ENCODE measurements at places on chromosomes 6 and 20.

GRCh38 chr20:11891077-11891775 is 26.5 kb upstream of the BTBD3 start:
- no peak for DNase-seq

DNA sequence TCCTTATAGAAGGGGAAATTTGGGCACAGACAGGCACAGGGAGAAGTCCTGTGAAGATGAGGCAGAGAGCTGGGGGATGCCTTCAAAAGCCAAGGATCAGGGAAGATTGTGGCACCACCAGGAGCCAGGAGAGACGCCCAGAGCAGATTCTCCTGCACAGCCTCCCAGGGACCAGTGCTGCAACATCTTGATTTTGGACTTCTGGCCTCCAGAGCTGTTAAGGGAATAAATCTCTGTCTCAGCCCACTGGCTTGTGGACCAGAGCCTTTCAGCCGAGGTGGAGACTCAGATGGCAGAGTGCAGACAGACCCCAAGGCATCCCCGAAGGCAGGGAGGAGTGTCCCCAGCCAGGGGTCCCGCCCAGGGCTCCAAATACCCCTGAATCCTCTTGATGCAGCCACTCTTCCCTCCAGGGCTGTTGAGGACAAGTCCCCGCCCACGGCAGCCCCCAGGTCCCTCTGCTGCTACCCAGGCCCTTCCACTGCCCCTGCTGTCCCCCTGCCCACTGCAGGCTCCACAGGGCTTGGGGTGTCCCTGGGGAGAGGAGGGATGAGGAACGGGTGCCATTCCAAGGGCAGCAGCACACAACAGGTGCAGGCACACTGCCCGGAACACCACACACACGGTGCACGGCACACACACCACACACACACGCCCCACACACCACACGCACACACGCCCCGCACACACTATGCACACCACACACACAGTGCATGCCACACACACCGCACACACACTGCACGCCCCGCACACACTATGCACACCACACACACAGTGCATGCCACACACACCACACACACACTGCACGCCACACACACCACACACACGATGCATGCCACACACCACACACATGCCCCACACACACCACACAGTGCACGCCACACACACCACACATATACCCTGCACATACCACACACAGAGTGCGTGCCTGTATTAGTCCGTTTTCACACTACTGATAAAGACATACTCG is 311.4 kb downstream of the TAF4 start:
- DNase-seq = no peak

DNA sequence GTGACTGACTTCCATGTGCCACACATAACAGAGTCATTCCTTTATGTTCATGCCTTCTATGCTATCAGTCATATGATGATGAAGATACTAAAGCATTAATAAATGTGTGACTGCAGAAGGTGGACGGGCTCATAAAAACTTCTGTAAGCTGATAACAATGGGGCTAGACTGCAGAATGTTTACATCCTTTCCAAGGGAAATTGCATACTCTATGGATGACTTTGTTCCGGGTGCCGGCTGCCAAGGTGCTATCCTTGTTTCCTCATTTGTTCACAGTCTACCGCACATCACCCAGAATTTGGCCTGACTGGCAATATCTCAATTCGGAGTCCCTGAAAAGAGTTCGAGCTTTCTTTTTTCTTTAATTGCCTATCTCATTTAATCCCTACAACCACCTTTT is 85.0 kb downstream of the HUS1B start:
- DNase-seq = no peak

GRCh38 chr20:47785311-47785853 is at the start of gene SULF2:
Gene SULF2 (minus strand): TSS chr20:47785481. CDS start chr20:47757363, 28,118 bp downstream.
- DNase-seq = no peak

GRCh38 chr20:19210391-19211155 is 1.9 kb upstream of the SLC24A3 start:
- no peak for DNase-seq

All from esophagus muscularis mucosa (tissue), 4 donors.